ENCODE measurements at places on chromosomes 13 and 19.

- no peak for DNase-seq
Observed at GRCh38 chr13:21115231-21115630, 53.8 kb upstream of the LATS2 start.

- no peak for DNase-seq
Observed at GRCh38 chr13:71492346-71492871, 374.6 kb downstream of the DACH1 start.

GRCh38 chr13:45328661-45329111, 12.3 kb downstream of the TPT1 start:
- no peak for DNase-seq

DNA sequence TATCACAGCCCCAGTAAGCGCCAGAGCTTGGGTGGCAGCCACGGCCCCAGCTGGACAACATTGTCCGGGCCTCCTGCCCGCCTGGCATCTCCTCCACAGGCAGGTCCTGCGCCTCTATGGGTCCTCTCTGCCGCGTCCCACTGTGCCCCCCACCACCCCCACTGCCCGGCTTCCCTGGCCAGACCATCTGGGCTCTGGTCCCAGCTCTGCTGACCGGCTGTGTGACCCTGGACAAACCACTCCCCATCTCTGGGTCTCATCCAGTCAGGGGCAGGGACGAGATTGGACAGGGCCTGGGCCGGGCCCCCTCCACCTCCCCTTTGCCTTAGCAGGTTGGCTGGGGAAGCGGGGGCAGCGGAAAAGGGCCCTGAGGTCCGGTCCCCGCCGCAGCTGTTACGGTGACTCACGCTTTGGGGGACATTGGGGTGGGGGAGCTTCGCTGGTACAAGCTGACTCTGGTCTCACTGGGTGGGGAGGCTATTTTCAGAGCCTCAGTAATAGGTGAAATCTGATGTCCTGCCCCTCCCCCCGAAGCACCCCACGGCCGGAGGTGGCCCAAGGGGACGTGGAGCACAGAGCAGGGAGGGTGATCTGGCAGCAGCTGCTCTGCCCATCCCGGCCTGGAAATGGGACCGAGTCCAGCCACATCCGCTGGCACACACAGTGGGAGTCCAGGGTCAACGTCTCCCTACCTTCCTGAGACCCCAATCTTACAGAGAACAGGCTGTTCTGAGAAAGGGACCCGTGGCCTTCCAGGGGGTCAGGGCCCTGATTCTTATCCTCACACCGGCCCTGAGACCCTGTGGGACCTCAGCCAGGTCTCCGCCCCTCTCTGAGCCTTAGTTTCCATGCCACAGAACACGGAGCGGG, 9.1 kb downstream of the NFIC start:
- DNase-seq: no peak

DNA sequence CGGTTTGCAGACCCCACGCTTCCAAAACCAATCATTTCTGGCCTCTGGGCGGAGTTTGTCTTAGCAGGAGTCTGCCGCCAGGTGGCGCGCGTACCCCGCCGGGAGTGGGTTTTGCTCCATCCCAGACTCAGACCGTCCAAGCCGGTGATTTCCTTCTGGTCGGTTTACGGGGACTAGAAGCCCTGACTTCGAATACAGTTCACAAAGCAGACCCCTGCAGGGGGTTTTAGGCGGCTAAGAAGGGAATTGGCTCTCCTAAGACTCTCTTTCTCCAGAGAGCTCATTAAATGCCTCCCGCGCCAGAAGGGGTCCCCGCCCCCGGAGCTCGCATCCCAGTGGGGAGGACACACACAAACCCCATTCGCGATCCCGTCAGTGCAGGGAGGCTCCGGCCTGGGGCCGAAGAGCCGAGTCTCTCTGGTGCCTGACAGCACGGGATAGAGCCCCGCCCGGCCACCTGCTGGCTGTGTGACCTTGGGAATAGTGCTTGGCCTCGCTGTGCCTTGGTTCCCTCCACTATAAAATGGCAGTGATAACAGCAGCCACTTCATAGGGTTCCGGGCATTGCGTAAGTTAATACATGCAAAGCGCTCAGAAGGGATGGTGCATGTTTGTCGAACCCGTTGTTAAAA, 8.6 kb upstream of the NUP62 start:
- DNase-seq: peak; percentile 52
